Placental pericyte (primary cell): ENCODE measurements at places on chromosomes 1 and 21. TPM values are rescaled to one million over a fixed set of nuclear protein-coding genes. Genes with fewer than 3 reads are reported as not detected.

Gene FBXO2
- 1.4 and 2.4 TPM in 2 replicates for total RNA-seq

Gene CA14
- total RNA-seq: not detected in 2 replicates

Gene OR2M2
- not detected in 2 replicates for total RNA-seq

Gene CADM3
- not detected in 2 replicates for total RNA-seq

Gene KCNK1
- total RNA-seq: 0.22 and 0.72 TPM in 2 replicates

Gene KIF26B
- total RNA-seq: 18.9 and 45.3 TPM in 2 replicates

Gene AADACL3
- total RNA-seq: not detected in 2 replicates

Gene INSRR
- total RNA-seq: not detected in 2 replicates

Gene TSPAN2
- total RNA-seq: not detected in 2 replicates

Gene C1QTNF12
- total RNA-seq: 0.44 and 1.3 TPM in 2 replicates

Gene ALX3
- total RNA-seq: not detected in 2 replicates

Gene BMP8B
- under 0.01 and 0.14 TPM in 2 replicates for total RNA-seq

Gene HSPA13
- 96.1 and 158 TPM in 2 replicates for total RNA-seq

Gene NEK2
- total RNA-seq: 0.44 and 36.2 TPM in 2 replicates

Gene LAMC2
- total RNA-seq: 1.5 and 3.4 TPM in 2 replicates

Gene RIPPLY3
- under 0.01 TPM in 1 of 2 replicates, not detected in the other for total RNA-seq

Gene NLRP3
- 1.3 and 8.9 TPM in 2 replicates for total RNA-seq

Gene GJC2
- 2.4 and 3.0 TPM in 2 replicates for total RNA-seq

Gene PRMT2
- 97.5 and 145 TPM in 2 replicates for total RNA-seq

Gene COL16A1
- total RNA-seq: 101 and 309 TPM in 2 replicates

Gene TRABD2B
- not detected in 2 replicates for total RNA-seq

Gene PPIAL4G
- total RNA-seq: under 0.01 TPM in 1 of 2 replicates, not detected in the other

Gene PAPPA2
- 0.22 and 1.6 TPM in 2 replicates for total RNA-seq

Gene C2CD4D
- not detected in 2 replicates for total RNA-seq

Gene BCL2L15
- under 0.01 and 0.14 TPM in 2 replicates for total RNA-seq

Gene FOXO6
- not detected in 2 replicates for total RNA-seq

Gene SYPL2
- total RNA-seq: 0.44 and 1.6 TPM in 2 replicates

Gene SMIM1
- 1.1 and 2.6 TPM in 2 replicates for total RNA-seq

Gene TRMT13
- 9.2 and 16.9 TPM in 2 replicates for total RNA-seq

Gene SLC1A7
- total RNA-seq: 0.14 and 3.7 TPM in 2 replicates

Gene SAMD13
- total RNA-seq: 0.14 TPM in 1 of 2 replicates, not detected in the other

Gene WNT3A
- total RNA-seq: not detected in 2 replicates

Gene GJA8
- not detected in 2 replicates for total RNA-seq
